ENCODE measurements at places on chromosomes 7 and 10. TPM values are rescaled to one million over a fixed set of nuclear protein-coding genes. Genes with fewer than 3 reads are reported as not detected.

GRCh38 chr7:115864082-115864481, 166.5 kb downstream of the TFEC start:
- no peak for DNase-seq

Gene SLF2
- total RNA-seq = 16.4 TPM

- DNase-seq = no peak
Observed at GRCh38 chr10:78437407-78437768, 403.7 kb downstream of the RPS24 start.

- no peak for DNase-seq
Observed at GRCh38 chr7:112866424-112866823, 76.2 kb upstream of the TMEM168 start.

Gene CPA1
- not detected for total RNA-seq

DNA sequence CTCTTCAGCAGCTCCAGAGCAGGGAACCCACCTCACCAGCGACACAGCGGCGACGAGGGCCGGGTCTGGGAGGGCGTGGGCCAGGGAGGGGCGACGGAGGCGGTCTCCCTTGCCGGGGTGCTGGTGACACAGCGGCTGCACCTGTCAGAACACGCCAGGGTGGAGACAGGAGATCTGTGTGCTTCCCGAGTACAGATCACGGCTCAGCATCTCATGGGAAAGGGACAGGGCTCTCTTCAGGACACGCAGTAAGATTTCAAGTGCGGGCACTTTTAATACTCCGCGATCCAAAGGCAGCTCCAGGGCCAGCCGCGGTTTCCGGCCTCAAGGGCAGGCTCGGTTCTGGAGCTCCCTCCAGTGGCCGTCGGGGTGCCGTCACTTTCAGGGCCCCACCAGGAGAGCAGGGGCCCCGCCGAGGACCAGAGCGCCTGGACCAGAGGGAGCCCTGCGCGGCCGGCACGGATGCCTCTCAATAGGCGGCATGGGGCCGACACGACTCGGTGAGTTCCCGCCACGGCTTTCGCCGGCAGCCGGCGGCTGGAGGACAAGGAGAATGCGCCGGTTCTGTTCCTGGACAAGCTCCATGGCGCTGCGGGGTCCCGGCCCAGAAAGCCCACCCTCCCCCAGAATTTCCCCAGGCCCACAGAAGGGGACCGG, 21.4 kb downstream of the GPR146 start:
- peak; percentile 88 for DNase-seq

GRCh38 chr7:155252444-155252887, 45.2 kb upstream of the INSIG1 start:
- DNase-seq = no peak

DNA sequence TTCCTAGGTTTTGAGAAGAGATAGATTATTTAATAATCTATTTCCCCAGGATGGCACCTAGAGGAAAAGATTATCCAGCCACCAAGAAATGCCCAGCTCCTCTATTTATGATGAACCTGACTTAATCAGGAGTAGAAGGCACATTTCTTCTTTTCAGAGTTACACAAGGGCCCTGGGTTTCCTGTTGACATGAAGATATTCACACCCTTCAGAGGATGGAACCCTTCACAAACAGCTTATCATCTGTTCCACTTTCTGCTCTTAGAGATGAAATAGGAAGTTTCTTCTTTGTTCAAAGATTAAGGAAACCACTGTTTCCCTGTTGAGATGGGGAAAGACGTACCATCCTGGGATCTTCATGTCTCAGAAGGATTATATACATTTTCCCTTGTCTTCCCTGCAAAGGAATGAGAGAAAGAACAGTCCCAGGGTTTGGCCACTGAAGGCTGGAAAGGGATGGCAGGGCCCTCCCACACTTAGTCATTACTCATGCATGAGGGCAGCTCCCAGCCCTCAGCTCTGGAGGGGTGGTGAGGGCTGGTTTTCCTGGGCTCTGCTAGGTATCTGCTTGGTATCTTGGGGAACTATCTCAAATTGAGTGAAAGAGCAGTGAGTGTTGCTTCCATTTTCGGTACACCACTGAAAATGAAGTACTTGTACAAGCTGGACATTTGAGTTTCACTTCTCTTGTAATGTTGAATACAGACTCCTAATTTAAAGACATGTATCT, 64.0 kb downstream of the MTPAP start:
- DNase-seq = no peak

Gene UNCX
- total RNA-seq = not detected

DNA sequence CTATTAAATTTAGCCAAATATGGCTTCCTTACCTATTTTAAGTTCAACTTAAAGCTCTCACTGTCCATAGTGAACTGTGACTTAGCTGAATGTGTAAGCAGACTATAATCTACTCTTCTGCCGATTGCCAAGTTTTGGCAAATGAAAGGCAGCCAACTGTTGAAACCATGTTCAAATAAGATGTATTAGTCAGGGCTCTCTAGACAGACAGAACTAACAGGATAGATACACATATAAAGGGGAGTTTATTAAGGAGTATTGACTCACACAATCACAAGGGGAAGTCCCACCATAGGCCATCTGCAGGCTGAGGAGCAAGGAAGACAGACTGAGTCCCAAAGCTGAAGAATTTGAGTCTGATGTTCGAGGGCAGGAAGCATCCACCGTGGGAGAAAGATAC, 837.7 kb upstream of the AUTS2 start:
- no peak for DNase-seq

DNA sequence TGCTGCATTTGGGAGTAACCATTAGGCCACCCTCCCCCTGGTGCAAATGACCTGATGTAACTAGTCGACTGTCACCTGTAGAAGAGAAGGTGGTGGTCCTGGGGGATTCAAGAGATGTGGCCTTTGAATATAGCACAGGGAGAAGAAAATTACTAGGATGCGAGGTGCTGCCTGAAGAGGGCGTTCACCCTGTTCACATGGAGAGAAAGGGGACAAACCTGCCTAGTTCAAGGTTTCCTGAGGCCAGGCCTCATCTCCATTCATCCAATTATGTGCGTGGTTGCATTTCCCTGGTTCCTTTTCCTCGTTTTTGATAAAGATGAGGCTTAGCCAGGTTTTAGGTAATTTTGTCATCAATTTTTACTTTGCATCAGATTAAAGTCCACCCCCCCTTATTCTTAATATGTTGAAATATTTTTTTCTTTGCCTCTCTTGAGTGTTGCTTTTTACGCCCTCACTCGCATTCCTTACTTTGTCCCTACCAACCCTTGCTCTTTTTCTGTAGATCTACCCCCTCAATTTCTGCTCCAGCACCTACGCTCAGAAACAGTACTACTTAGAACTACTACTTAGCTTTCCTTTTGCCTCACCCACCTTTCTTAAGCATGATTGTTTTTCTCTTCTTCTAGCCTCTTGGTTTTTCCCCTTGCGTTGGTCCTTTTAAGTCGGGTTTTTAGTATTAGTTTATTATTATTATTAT, 13.7 kb downstream of the CLCN1 start:
- no peak for DNase-seq

Gene ZPBP
- not detected for total RNA-seq

Gene NUTM2D
- total RNA-seq = 6.0 TPM

Gene CALML3
- not detected for total RNA-seq

- no peak for DNase-seq
Observed at GRCh38 chr7:139737221-139738100, 40.3 kb downstream of the HIPK2 start.

GRCh38 chr10:121597504-121598262, 561 bp downstream of the FGFR2 start:
- DNase-seq = no peak

DNA sequence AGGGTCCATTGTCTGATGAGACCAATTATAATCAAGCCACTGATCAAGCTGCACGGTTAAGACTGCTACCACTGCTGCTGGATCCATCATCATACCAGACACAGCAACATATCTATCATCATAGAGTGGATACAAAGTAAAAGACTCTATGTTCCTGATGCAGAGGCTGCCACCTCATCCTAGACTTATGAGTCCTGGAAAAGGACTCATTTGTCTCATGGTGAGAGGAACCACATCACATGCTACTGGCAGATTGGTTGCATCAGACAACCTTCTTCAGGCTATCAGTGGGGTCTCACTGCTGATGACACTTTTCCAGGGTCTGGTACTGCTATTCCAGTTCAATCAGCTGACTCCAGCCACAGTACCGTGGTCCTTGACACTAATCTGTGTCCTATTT, 79.0 kb downstream of the ABI1 start:
- DNase-seq = no peak

GRCh38 chr7:133614251-133614650, 361.4 kb downstream of the EXOC4 start:
- no peak for DNase-seq

DNA sequence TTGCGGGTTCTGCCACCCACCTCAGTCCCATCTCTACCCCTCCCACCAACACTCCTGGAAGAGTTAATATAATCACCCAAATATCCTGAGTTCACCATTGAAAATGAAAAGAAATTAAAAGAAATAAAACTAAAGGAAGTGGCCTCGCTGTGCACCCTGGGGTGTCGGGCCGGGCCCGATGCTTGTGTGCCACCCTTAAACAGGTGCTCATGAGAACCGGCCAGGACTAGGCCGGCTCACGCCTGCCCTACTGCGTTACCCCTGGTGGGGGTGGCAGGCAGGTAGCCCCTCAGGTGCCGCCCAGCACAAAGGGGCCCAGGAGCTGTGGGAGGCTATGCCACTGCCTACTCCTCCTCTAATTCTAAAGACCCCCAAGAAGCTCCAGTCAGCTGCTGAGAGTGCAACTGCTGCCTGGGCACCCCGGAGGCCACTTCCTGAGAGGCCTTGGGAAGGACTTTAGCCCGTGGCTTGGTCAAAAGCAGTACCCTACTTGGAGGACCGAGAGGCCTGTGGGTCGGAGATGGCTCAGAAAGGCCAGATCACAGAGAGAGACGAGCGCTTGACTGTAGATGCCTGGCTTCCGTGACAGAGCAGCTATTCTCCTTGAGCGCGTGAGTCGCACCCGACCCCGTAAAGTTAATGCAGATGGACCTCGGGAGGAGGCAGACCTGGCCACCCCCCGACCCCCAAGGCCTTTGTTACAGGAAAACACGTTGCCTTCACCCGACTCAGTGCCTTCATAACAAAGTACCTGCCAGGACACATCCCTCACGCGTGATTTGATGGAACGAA, 51.0 kb upstream of the PPP2R2D start:
- DNase-seq = no peak

DNA sequence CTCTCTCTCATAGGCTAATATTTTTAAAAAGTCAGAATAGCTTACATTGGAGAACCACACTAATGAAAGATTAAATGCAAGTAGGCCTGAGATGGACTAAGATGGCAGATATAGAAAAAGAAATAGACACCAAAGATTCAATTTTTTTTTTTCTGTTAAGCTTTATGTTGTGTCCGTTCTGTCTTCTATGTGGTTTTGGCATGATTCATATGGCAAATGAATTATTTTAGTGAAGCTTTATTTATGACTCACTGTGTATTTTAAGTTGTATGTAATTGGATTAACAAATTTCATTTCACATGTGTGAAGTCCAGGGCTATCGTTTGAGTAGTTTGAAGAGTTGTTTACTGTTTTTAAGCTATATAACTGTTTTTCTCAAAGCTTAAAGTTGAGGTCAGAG, 214.8 kb downstream of the CAMK1D start:
- DNase-seq = no peak

DNA sequence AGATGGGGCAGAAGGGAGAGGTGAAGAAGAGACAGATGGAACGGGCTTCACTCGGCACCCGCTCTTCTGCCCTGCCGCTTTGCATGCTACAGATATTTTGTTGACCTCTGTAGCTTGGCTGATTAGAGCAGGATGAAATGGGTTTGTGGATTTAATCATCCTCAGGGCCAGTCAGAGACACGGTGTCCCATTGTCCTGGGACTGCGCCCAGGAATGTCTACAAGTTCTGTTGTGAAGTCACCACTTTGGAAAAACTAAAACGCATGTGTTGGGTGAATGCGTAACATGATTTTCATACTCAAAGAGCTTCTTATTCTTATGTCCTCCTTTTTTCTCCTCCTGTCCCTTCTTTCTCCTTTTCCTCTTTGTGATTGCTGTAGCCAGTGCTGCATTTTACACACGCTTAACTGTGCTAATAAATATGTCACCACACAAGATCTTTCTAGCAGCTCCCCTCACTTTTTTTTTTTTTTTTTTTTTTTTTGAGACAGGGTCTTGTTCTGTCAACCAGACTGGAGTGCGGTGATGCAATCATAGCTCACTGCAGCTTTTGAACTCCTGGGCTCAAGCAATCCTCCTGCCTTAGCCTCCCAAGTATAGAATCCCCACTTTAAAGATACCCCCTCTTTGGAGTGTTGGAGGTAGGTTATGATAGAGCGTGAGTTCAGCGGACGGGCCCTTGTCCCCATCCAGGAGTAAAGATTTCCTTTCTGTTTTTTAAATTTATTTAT, 3.4 kb downstream of the CPA4 start:
- no peak for DNase-seq

GRCh38 chr10:77737608-77738007, 100.0 kb upstream of the KCNMA1 start:
- no peak for DNase-seq

GRCh38 chr7:131359136-131359776, 31.6 kb downstream of the MKLN1 start:
- DNase-seq = no peak

DNA sequence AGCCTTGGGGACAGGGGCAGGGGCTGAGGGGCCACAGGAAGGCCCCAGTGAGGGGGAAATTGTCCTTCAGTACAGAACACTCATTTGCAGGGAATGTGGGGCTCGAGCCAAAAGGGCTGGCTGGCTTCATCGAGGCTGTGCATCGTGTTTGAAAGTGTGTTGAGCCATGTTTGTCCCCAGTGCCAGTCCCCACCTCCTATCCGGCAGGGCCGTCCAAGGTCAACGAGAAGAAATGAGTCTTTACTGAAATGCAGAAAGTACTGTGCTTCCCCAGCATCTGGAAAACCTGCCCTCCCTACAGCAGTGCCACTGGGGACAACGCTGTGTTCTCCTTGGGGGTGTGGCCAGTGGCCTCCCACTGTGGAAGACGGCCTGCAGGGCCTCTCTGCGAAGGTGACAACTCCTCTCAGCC, 214.1 kb downstream of the KLF6 start:
- peak; percentile 54 for DNase-seq

Gene GNGT1
- total RNA-seq = not detected

DNA sequence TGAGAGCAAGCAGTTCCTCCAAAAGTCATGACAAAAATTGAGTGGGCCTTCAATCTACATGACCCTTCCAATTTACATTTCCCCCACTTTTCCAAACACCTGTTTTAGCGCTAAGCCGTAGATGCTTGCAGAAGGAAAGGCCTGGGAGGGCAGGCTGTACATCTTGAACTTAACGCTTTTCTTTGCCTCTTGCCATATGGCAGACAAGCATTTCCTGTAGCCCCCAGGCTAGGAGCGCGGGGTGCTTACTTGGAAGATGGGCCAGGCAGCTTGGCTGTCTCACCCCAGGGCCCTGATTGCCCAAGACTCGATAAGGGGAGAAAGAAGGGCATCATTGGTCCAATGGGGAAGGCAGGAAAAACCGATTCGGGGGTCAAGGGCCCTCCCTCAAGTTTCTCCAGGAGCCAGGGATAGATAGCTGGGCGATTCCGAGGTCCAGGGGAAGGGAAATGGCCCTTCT, 1.8 kb downstream of the HOXA10 start:
- DNase-seq = peak; percentile 12

Gene MGAM2
- total RNA-seq = not detected

Gene EPHA1
- total RNA-seq = not detected

DNA sequence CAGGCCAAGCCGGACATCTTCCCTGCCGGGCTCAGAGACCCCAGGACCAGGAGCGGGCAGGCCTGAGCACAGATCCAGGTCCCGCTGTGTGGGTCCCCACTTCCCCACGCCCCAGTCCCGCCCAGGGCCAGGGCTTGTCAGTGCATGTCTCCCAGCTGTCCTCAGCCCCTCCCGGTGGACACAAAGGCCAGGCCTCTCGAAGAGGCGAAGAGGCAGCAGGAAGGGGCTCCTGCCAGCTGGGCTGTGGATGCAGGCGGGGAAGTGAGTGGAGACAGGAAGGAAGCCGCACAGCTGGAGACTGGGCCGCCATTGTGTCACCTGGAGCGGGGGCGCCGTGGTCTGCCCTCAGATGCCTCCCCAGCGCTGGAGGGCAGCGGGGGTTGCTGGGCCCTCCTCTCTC, 4.8 kb downstream of the GRIFIN start:
- DNase-seq = peak; percentile 69

All from left ventricle myocardium inferior (tissue), 1 donor.